ENCODE measurements at places on chromosomes 1 and 21.

DNA sequence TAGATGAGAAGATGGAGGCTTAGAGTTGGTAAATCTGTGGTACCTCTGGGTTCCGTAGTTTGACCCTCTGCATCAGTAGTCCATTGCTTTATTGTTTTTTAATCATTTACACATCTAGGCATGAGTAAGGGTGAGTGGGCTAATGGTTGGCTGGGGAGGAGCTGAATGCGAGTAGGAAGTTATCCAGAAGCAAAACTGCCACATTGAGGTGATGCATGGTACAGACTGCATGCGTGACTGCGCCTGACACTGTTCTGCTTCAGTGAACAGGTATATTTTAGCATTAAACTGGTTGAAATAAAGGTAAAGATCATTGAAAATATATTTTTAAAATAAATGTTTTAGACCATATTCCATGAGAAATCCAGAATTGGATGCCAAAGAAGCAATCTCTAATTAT, 4.4 kb downstream of the DNAJC16 start:
- DNase-seq, result no peak

DNA sequence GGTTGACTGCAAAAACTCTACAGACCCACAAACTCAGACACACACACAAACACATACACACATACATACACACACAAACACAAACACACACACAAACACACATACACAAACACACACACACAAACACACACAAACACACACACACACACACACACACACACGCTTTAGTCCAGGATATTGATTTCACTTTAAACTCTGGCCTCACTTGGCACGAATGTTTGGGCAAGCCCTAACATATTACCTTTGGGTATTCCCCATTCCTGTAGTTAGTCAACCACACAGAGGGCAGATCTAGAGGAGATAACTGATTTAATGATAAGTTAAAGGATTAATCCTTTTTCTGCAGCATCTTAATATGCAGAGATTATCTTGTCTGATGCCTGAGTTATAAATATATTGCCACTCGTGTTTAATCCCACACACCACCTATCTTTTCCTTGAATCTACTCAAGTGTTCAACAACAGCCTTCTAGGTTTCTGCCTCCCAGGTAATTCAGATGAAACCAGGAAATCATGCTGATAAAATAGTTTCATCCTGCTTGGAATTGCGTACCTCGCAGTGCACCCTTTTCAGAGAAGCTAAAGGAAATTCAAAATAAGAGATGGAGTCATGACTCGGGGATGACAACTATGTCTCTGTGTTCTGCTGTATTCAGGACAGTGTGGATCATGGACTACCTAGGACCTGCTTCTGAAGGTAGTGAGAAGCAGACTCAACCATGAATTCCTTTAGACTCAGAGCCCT, 14.5 kb upstream of the RUNX1 start:
- no peak for DNase-seq

DNA sequence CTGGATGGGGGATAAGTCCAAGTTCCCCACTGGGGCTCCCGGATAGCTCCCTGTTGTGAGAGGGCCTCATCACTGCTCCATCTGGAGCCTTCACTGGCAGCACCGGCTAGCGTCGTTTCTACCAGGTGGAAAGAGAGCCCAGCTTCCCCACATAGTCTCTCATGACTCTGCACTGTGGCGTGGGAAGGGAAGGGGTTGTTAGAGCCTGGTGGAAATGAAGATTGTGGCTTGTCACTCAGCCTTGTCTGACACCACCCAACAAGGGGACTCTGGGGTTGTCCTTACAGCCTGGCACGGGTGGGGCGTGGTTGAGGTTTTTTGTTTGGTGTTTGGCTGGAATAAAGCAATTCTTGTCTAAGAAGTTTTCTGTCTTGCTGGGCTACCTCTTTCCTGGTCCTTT, 94.6 kb downstream of the ADARB1 start:
- DNase-seq, result peak; percentile 32

DNA sequence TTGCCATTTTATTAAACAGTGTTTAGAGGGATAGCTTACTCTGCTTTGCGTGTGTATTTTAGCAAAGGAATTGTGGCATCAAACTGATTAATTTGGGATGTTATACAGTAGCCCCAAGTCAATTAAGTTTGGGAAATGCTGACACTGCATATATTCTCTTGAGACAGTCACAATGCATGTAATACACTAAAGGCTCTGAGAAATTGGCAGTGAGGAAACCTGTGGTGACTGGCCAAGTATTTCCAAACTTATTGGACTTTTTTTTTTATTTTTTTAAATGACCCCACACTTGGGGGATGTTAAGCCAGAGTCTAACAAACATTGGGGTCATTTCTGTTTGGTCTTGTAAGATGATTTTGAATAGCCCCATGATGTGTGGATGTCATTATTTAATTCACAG, 67.3 kb upstream of the RAVER2 start:
- no peak for DNase-seq

GRCh38 chr1:19623523-19623922, 20.6 kb upstream of the NBL1 start:
- no peak for DNase-seq

- DNase-seq, result no peak
Measured at GRCh38 chr1:34761176-34761761, 1.7 kb downstream of the GJB4 start.

DNA sequence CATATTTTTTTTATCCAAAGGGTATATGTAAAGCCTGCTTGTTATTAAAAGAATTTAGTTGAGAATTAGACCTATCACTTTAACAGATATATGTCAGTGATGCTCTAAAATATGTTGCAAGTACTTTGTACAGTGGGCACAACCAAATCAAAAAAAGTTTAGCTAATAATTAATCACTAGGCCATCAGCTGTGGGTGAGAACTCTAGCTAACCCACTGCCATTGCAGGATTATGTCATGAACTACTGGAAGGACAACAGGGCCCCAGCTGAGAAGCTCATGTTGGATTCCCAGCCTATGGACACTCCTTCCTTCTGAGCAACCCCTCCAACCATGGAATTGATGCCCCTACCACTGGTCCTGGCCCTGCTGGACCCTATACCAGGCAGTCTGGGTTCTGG, 6.8 kb upstream of the CHIA start:
- DNase-seq, result no peak

DNA sequence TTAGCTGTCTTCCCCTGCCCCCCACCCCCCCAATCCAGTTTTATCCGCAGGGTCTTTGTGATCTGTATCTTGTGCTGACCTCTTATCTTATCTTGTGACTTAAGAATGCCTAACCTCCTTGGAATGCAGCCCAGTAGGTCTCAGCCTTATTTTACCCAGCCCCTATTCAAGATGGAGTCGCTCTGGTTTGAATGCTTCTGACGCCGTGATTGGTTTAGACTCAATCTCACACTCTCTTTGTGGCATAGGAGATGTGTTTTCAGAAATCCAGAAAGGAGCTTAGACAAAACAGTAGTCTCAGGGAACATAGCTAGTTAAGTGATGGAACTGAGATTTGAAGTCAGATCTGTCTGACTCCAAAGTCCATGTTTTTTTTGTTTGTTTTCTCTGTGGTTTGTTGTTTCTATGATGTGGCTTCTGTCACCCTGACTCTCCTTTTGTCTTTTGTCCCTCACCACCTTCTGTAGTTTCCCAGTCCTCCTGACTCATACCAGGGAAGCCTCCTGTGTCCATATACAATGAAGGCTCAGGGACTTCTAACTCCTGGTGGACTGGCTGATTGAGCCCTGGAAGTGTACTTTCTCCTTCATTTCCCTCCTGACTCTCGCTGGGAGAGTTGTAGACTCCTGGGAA, 18.1 kb upstream of the USP24 start:
- DNase-seq, result no peak

All from Jurkat, Clone E6-1 (cell line).